ENCODE measurements at places on chromosomes 5 and 9.

DNA sequence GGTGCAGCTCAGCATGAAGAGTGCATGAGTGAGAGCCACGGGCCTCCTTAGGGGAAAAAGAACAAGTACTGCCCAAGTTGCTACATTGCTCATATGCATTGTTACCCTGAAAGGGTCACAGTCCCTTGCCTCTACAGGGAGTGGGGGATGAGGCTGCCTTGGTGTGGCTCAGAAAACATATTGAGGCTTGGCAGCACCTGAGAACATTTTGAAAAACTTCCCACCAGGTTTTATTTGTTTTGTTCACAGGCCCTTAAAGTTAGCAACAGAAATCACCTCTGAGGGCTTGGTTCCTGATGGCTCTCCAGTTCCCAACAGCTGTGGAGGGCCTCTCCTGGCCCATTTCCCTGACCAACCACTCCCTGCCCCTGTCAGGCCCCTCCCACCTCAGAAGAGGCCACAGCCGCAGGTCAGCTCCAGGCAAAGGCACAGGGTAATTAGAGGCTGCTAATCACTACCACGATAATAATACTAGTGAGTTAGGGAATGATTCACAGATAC, 90.7 kb upstream of the ADRA1B start:
- no peak for DNase-seq

DNA sequence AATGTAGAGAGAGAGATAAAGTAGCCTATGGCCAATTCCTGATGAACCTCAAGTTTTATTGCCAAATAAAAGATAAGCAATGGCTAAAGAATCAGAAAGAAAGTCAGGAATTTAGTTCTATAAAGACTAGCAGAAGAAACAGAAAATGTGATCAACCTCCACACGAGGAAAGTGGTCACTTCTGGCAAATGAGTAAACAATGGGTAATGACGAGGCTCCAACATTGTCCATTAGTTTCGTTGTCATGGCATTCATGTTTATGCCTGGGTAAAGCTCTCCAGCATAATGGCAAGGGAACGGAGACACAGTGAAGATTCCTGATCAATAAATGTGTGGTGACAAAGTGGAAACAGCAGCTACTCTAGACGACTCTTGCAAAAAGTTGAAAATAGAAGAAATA, 341.8 kb upstream of the CTNND2 start:
- DNase-seq: no peak

- DNase-seq: peak; percentile 24
Observed at GRCh38 chr5:57335092-57335660, 147.4 kb downstream of the ACTBL2 start.

GRCh38 chr9:79609468-79610018, 37.8 kb downstream of the TLE4 start:
- DNase-seq: no peak

DNA sequence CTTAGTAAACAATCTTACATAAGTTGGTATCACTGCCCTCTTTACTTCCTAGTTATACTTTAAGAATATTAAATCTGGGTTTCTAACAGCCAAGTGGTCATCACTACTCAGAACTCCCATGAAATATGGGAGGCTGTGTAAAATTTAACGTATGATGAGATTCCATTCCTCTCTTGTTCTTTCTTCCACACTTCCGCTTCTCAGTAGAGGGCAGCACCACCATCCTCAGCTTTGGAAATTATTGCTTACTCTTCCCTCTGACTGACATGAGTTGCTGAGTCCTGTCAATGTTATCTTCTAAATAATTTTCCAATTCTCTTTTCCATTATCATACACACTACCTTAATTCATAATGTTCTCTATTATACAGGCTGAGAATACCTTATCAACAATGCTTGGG, 194.0 kb downstream of the RFX3 start:
- no peak for DNase-seq

- DNase-seq: no peak
Observed at GRCh38 chr5:9559965-9560364, 14.1 kb upstream of the SEMA5A start.

GRCh38 chr9:87959916-87960581, 14.3 kb downstream of the CDK20 start:
- DNase-seq: no peak

DNA sequence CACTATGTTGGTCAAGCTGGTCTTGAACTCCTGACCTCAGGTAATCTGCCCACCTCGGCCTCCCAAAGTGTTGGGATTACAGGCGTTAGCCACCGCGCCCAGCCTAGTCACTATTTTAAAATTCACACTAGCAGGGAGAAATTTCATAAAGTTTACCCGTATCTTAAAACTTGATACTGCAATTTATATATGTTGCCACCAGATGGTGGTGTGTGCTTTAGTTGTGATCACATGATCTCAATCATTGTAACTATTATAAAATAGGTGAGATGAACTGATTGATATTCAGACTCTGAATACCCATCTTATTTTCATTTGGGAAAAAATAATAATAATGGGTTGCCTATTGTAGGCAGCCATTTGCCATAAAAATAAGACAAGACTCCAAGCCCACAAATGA, 1330.4 kb upstream of the WWC1 start:
- DNase-seq: no peak

GRCh38 chr9:128684325-128685199, 4.5 kb upstream of the SET start:
- DNase-seq: peak; percentile 68

- DNase-seq: no peak
Observed at GRCh38 chr5:92371889-92372235, 988.7 kb upstream of the ARRDC3 start.

DNA sequence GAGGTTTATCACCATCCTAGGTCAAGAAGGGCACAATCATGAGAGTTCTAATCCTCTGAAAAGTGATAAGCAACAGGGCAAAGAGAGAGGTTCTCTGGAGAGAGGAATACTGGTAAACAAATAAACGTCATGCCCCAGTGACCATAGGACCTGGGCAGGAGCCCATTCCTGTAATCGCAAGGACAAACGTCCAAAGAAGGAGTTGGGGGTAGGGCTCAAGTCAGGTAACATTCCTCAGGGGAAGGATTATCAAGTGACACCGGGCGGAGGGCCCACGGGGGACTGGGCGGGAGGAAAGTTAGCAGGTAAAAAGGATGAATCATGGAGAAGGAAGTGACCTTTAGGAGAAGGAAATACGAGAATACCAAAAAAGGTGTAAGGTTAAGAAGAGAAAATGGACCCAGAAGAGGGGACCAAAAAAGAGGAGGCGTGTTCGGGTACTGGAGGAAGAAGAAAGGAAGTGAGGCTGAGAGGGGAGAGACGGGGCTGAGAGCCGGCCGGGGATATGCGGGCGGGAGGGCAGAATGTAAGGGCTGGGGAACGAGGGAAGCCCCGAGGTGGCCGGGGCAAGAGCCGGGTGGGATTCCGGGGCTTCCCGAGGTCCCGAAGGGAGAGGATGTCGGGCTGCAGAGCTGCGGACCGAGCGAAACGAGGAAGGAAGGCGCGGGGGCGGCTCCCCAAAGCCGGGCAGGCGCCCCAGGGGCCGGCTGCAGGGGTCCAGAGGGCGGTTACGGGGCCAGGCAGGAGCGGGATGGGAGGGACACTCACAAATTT, 583 bp downstream of the DIAPH1 start:
- no peak for DNase-seq

DNA sequence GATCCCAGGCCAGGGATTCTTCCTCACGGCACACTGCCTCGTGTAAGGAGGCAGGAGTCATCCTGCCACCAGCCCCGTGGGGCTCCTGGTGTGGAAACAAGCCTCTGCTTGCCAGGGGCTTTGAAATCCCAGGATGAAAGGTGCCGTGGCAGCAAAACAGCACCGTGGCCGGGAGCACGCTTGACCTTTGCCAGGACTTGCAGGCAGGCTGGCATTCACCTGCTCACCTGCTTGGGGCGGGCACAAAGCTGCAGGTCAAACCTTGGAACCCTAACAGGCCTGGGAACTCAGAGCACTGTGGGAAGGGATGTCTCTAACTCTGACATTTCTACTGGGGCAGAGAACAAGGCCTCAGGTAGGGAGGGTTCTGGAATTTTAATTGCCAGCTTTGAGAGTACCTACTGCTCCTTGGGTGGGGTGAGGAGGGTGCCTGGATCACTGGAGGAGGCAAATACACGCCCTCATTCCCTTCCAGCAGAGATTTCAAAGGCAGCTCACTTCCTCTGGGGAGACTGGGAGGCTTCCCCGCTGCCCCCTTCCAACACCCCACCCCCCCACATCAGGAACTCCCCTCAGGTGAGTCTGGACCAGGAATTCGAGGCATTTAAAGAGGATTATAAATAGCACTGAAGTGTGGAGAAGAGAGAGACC, 45.6 kb upstream of the STXBP1 start:
- no peak for DNase-seq

- DNase-seq: no peak
Observed at GRCh38 chr9:38039090-38039906, 29.7 kb downstream of the SHB start.

- no peak for DNase-seq
Observed at GRCh38 chr5:87900419-87900818, 368.2 kb downstream of the TMEM161B start.

GRCh38 chr9:8978334-8978733, 1178.8 kb upstream of the DMAC1 start:
- DNase-seq: no peak

DNA sequence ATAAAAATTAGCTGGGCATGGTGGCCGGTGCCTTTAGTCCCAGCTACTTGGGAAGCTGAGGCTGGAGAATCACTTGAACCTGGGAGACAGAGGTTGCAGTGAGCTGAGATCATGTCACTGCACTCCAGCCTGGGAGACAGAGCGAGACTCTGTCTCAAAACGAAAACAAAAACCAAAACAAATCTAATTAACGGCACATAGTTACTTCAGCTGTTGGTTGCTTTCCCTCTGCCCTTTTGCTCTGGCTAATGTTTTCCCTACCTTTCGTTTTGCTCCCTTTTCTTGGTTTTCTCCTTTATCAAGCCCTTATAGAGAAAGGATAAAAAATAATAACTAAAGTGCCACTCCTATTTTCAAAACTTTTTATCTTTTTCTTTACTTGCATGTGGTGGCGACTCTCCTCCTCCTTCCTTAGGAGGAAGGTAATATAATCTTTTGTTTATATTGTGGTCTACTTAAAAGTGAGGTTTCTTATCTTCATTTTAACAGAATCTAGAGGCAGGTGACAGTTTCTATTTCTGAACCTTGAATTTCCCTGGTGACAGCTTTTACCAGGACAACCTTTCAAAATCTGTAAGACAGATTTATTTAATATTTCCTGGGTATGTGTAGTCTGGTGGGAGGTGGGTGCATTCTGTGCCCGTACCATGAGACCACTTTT, 125.4 kb downstream of the ARHGEF28 start:
- DNase-seq: no peak

- no peak for DNase-seq
Observed at GRCh38 chr5:145510324-145510723, 324.8 kb downstream of the PRELID2 start.

- no peak for DNase-seq
Observed at GRCh38 chr5:17340819-17341218, 123.4 kb downstream of the BASP1 start.

- DNase-seq: no peak
Observed at GRCh38 chr5:60719329-60719728, 19.4 kb upstream of the DEPDC1B start.

GRCh38 chr5:125470280-125470902, 724.0 kb upstream of the ZNF608 start:
- no peak for DNase-seq

DNA sequence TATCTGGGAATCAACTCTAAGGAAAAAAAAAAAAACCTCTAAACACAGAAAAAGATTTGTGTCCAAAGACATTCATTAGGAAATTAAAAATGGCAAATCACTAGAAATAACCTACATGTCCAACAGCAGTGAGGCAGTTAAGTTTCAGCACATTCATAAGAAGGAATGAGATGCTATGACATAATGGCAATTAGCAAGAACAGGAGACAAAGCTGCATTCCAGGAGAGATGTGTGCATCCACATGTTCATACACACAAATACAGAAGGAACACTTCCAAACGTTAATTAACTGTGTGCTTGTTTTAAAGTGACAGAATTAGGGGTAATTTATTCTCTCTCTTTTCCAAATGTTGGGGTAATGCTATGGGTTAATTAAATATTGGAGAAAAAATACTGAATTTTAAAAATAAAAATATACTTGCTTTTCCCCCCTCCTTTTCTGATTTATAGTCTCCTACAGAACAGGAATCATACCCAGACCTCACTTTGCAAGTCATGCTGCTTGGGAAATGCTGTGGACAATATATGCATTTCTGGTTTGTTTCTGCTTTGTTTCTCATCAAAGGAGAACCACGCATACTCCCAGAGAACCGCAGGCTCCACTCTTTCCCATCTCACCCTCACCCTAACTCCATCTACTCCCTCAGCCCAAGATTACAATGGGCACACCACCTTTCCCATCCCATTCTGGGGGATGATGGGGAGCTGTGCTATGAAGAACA, 114.1 kb downstream of the CDK5RAP2 start:
- no peak for DNase-seq

DNA sequence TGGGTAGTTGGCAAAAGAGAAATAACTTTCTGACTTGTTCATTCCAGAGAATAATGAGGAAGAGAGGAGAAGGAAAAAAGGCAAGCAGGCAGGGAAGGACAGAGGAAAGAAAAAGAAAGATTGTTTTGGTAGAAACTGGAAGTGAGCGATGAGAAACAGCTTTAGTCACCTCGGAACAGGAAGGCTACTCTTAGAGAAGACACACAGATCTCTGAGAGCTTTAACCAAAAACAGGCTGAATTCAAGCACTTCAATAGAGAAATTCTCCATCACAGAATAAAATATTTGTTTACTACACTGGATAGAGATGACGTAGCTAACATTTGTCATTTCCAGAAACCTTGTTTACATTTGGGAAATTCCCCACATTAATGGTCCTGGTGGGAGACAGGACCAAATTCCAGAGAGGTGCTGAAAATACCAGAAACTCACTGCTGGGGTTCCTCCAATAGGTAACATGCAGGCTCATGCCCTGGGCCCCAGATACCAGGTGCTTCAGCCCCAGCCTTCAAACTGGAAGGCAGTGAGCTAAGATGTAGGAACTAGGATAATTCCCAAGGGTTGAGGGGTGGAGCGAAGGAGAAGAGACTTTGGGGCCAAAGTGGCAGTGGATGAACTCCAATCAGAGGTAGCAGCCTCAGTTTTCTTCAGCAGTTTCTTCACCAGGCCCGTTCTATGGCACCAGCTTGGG, 227.7 kb upstream of the GRAMD2B start:
- no peak for DNase-seq

DNA sequence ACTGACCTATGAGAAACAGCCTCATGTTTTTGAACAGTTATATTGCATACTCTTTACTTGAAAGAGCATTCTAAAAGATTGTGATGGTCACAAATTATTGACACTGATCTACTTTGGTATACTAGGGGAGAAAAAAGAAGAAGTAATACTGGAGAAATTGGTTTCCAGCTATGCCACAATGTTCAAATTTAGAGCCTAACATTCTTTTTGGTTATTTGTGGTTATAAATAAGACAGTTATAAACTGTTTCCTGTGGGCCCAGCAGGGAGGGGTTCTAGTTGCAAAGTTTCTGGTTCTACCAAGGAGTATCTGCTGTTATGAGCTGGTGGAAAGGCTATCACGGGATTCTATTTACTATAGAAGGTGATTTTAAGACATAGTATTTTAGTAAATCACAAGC, 4.8 kb downstream of the CWC27 start:
- DNase-seq: no peak

- DNase-seq: no peak
Observed at GRCh38 chr9:127982912-127983311, 2.1 kb upstream of the EEIG1 start.

All from HS-5 (cell line).